Myocyte (in vitro differentiated cells): ENCODE measurements at places on chromosomes 2 and 18. TPM values are rescaled to one million over a fixed set of nuclear protein-coding genes. Genes with fewer than 3 reads are reported as not detected.

- DNase-seq, result peak; percentile 13
Measured at GRCh38 chr18:51236225-51236624, 38.7 kb upstream of the MEX3C start.

GRCh38 chr2:20755132-20755800, 67.6 kb downstream of the LDAH start:
- peak; percentile 54 for DNase-seq

DNA sequence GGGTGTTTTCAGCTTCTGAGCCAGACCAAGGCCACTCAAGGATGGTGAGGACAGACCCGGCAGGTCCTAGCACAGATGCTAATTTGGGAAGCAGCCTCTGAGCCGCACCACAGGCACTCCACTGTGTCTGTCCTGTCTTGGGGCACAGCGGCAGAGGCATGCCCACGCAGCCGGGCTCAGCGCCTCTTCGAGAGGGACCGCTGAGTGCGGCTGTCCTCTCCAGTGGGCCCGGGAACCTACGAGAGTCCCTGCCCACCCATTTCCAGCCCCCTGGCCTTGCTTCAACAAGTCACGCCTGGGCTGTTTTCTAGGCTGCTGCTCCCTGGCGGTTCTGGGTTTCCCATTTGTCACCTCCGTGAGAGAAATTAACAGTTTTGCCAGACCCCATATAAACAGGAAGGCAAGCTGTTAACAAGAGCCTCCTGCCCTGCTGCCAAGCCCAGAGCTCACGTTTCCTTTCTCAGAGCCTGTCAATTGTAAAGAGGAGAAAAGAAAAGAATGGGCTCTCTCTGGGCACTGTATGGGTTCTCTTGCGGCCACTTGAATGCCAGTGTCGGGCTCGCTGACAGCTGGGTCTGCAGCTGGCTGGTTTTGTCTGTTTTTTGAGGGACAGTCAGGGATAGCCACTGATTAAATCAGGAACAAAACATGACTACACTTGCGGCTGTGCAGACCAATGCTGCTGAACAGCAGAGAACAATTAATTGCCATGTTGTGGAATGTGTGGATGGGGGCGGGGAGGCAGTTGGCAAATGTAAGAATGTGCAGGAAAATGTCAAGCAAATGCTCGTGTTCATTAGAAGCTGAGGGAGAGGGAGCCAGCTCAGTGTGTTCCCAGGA, 30.6 kb downstream of the TMEM17 start:
- peak; percentile 95 for DNase-seq

- DNase-seq, result no peak
Measured at GRCh38 chr2:42523341-42523740, 29.6 kb upstream of the KCNG3 start.

DNA sequence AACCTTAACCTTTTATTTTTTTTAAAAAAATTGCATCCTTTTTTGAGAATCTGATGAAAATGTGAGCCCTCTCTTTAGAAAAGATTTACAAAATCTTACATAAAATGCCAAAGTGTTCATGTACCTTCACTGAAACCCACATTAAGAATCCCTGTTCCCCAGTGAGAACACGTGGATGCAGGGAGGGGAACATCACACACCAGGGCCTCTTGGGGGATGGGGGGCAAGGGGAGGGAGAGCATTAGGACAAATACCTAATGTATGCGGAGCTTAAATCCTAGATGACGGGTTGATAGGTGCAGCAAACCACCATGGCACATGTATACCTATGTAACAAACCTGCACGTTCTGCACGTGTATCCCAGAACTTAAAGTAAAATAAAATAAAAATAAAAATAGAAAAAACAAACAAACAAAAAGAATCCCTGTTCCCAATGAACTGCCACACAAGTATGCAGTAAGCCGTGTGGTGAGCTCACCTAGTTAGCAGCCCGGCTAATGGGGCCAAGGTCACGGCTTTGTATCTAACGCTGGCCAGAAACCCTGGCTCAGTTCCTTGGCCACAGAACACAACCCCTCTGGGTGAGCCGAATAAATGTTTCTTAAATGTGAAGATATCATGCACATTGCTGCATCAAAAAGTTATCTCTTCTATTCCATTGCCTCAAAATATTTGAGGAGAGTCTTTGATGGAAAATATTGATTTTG, 41.4 kb downstream of the CHST9 start:
- no peak for DNase-seq

DNA sequence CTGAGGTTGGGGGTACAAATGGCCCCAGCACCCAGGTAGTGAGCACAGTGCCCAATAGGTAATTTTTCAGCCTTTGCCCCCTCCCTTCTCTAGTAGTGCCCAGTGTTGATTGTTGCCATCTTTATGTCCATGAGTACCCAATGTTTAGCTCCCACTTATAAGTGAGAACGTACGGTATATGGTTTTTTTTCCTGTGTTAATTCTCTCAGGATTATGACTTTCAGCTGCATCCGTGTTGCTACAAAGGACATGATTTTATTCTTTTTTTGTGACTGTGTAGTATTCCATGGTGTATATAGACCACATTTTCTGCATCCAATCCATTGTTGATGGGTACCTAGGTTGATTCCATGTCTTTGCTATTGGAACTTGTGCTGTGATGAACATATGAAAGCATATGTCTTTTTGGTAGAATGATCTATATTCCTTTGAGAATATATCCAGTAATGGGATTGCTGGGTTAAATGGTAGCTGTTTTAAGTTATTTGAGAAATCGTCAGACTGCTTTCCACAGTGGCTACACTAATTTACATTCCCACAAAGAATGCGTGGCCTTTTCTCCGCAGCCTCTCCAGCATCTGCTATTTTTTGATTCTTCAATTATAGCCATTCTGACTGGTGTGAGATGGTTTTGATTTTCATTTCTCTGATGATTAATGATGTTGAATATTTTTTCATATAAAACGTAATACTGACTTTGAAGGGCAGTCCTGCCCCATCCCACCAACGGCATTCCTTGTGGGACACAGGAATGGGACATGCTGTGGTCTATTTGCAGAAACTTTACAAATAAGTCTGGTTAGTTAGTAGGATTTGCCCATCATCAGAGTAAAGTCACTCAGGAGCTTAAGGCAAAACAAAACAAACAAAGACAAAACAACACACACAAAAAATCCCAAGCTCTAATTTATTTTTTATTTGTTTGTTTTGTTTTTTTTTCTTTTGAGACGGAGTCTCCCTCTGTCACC, 135.0 kb downstream of the MYCN start:
- no peak for DNase-seq

GRCh38 chr18:55862693-55863390, 274.9 kb upstream of the TCF4 start:
- no peak for DNase-seq

GRCh38 chr18:29154758-29155725, 978.1 kb upstream of the CDH2 start:
- DNase-seq, result peak; percentile 16

DNA sequence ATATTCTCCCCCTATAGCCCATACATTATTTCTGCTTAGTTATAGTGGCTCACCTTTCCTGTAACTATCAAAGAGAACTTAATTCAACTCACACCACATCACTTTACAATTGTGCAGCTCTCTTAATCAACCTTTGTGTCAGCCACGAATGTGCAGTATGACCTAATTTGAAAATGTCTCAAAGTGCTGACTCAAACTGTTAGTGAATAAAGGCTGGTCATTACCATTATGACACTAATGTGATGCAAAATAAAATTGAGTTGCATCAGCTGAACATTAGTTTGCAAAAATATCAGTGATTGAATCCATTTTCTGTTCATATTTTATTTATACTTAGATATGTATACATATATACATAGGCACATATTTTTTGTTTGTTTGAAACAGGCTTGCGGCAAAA, 251.8 kb downstream of the MEIS1 start:
- no peak for DNase-seq

DNA sequence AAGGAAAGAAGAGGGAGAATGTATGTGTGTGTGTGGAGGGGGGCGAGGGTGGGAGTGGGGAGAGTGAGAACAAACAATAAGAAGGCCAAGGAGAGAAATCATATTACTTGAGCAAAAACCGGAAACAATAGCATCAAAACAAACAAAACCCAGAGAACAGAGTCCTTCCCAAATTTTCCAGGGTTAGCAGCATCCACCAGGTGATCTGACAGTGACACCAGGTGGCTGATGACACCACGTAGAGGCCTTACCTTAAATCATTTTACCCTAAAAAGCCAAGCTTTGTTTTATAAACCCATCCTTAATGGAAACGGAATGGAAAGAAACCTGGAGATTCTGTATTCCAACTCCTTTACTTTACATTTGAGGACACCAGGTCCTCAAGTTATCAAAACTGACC, 42.9 kb downstream of the CDCA7 start:
- DNase-seq, result no peak

- DNase-seq, result no peak
Measured at GRCh38 chr2:162265666-162266459, 22.6 kb upstream of the FAP start.

- DNase-seq, result no peak
Measured at GRCh38 chr18:52829876-52830405, 489.9 kb downstream of the DCC start.

Gene TMEM247
- total RNA-seq, result not detected in 2 replicates

Gene GAL3ST2
- 0.47 TPM in 1 of 2 replicates, not detected in the other for total RNA-seq

Gene CD28
- 0.45 and 0.57 TPM in 2 replicates for total RNA-seq

Gene SUPT7L
- total RNA-seq, result 35.4 and 44.0 TPM in 2 replicates

Gene CD226
- 0.16 TPM in 2 replicates for total RNA-seq

Gene ZNF892
- total RNA-seq, result 4.5 and 5.9 TPM in 2 replicates

Gene STK25
- total RNA-seq, result 565 and 642 TPM in 2 replicates

Gene SDC1
- total RNA-seq, result 9.8 and 11.0 TPM in 2 replicates

Gene SERPINB12
- 0.68 and 1.9 TPM in 2 replicates for total RNA-seq

Gene AQP12A
- not detected in 2 replicates for total RNA-seq

Gene TLX2
- total RNA-seq, result 0.13 TPM in 1 of 2 replicates, not detected in the other

Gene NUP35
- 7.1 and 7.7 TPM in 2 replicates for total RNA-seq

Gene SLC9A4
- total RNA-seq, result 0.24 and 0.42 TPM in 2 replicates
